Uterine smooth muscle cell (primary cell): ENCODE measurements at places on chromosomes 5 and 9. TPM values are rescaled to one million over a fixed set of nuclear protein-coding genes. Genes with fewer than 3 reads are reported as not detected.

The GPR151 gene
- total RNA-seq = not detected in 2 replicates

The TAF1L gene
- under 0.01 TPM in 2 replicates for total RNA-seq

The PCDHA4 gene
- 0.11 and 0.62 TPM in 2 replicates for total RNA-seq

The MCTP1 gene
- total RNA-seq = 33.0 and 36.5 TPM in 2 replicates

The ENTREP1 gene
- not detected in 2 replicates for total RNA-seq

The FAT2 gene
- total RNA-seq = under 0.01 TPM in 2 replicates

The C9 gene
- total RNA-seq = 0.55 and 1.1 TPM in 2 replicates

The PHF24 gene
- under 0.01 and 0.11 TPM in 2 replicates for total RNA-seq

The CXCL14 gene
- 0.22 and 0.37 TPM in 2 replicates for total RNA-seq

The PCDHGC5 gene
- 2.3 and 2.9 TPM in 2 replicates for total RNA-seq

The CARD9 gene
- total RNA-seq = 2.1 and 3.4 TPM in 2 replicates

The CDC42SE2 gene
- total RNA-seq = 23.2 and 28.0 TPM in 2 replicates

The KLHL3 gene
- total RNA-seq = 3.4 and 4.0 TPM in 2 replicates

The ZBED3 gene
- total RNA-seq = 0.44 and 1.5 TPM in 2 replicates

The PCDHGA8 gene
- 1.1 and 2.4 TPM in 2 replicates for total RNA-seq

The AFAP1L1 gene
- 7.5 and 8.3 TPM in 2 replicates for total RNA-seq

The RNF224 gene
- 0.11 TPM in 1 of 2 replicates, not detected in the other for total RNA-seq

The TCF7 gene
- 0.37 and 2.0 TPM in 2 replicates for total RNA-seq

The ATP10B gene
- total RNA-seq = 0.37 TPM in 1 of 2 replicates, not detected in the other

The SLC34A3 gene
- total RNA-seq = not detected in 2 replicates

The PCDHA9 gene
- 0.11 and 0.12 TPM in 2 replicates for total RNA-seq

The TSC1 gene
- total RNA-seq = 46.7 and 48.6 TPM in 2 replicates

The TMC1 gene
- total RNA-seq = 0.62 and 2.1 TPM in 2 replicates

The POLK gene
- 44.2 and 57.0 TPM in 2 replicates for total RNA-seq

The PAEP gene
- total RNA-seq = not detected in 2 replicates

The PCDHAC2 gene
- 0.55 and 1.9 TPM in 2 replicates for total RNA-seq

The TMEFF1 gene
- 1.5 and 2.5 TPM in 2 replicates for total RNA-seq

The MYORG gene
- total RNA-seq = 0.66 and 1.2 TPM in 2 replicates

The MAT2B gene
- 67.0 and 94.5 TPM in 2 replicates for total RNA-seq

The GABRA1 gene
- not detected in 2 replicates for total RNA-seq

The HAVCR1 gene
- not detected in 2 replicates for total RNA-seq

The CMYA5 gene
- total RNA-seq = 3.0 and 3.7 TPM in 2 replicates

The INSL6 gene
- total RNA-seq = not detected in 2 replicates

The TLX3 gene
- total RNA-seq = not detected in 2 replicates
